ENCODE measurements at places on chromosomes 7 and 10.

DNA sequence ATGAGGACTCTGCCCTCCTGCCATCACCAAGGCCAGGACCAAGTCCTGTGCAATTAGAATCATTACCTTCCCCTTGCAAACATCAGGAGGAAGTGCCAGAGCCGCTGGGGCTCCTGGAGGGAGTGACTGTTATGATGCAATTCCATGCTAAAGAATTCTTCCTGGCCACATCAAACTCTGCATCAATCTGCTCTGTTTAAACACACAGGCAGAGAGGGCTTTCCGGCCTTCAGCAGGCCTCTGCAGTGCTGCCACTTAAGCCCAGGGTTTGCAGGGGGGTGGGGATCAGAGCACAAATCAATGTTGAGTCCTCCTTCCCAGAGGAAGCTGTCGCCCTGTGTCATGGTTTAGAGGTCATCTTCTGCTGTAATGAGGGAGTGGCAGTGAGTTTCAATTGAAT is 58.1 kb downstream of the CTBP2 start:
- no peak for DNase-seq

DNA sequence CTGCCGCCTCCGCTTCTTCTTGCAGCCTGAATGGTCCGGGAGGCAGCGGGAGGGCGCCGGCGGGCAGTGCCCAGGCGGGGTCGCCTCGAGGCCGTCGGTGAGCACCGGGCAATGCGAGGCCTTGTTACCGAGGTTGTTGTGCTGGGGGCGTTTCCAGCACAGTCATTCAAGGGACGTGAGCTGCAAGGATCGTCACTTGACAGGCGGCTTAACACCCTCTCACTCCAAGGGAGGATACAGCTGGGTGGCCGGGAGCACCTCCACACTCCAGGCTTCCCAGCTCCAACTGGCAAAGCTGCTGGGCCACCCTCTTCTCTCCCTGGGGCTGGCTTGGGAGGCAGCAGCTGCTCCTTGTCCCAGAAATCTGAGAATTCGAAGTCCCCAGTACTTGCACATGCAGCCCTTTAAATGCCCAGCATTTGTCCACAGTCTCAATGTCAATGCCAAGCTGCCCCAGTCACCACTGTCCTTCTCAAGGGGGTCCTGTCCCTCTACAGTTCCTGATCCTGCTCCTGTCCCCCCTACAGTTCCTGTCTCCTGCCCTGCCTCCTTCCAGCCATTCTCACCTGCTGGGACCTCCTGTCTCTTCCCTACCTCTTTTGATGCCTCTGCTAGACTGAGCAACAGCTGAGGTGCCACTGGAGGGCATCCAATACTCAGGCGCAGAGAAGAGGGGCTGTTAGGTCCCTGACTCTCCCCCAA is 4.4 kb upstream of the HOXA11 start:
- no peak for DNase-seq

DNA sequence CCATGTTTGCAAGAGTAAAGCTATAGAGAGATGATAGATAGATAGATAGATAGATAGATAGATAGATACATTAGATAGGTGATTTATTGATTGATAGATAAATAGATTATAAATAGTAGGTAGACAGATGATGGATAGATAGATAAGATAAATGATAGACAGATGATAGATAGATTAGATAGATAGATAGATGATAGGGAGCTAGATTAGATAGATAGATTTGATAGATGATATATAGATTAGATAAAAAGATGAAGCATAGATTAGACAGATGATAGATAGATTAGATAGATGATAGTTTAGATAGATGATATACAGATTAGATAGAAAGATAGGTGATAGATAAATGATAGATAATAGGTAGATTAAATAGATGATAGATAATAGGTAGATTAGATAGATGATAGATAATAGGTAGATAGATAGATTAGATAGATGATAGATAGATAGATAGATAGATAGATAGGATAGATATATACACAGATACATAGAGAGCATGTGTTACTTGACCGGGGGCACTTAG is 243.3 kb upstream of the FOXK1 start:
- DNase-seq: no peak

GRCh38 chr10:78913219-78914059 is 155.3 kb upstream of the ZMIZ1 start:
- no peak for DNase-seq

DNA sequence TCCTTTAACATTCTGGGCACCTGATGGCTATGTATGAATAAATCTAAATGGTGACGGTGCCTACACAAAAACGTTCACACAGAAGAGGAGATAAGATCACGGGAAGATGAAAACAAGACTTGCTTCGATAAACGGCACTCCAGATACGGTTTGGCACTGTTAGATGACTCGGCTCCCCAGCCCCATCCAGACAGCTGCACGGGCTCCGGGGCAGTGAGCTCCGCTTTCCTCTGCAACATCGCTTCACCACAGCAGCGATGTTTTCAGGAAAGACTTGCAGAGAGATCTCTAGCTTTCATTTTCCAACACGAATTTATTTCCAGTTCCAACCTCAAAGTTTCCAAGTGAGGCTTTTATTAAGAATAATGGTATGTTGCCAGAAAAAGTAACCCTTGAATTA is 132.1 kb downstream of the KLF6 start:
- DNase-seq: no peak

DNA sequence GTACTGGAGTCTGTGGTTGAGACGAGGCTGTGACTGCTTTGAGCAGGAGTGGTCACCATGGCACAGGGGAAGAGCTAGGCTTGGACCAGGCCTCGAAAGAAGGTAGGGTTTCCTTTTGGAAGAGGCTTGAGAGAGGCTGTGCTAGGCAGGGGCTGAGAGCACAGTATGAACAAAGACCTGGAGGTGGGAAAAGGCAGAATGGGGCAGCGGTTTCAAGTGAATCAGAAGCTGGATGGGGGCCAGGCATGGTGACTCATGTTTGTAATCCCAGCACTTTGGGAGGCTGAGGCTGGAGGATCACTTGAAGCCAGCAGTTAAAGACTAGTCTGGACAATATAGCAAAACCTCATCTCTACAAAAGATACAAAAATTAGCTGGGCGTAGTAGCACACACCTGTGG is 65.9 kb downstream of the CLIP2 start:
- no peak for DNase-seq

DNA sequence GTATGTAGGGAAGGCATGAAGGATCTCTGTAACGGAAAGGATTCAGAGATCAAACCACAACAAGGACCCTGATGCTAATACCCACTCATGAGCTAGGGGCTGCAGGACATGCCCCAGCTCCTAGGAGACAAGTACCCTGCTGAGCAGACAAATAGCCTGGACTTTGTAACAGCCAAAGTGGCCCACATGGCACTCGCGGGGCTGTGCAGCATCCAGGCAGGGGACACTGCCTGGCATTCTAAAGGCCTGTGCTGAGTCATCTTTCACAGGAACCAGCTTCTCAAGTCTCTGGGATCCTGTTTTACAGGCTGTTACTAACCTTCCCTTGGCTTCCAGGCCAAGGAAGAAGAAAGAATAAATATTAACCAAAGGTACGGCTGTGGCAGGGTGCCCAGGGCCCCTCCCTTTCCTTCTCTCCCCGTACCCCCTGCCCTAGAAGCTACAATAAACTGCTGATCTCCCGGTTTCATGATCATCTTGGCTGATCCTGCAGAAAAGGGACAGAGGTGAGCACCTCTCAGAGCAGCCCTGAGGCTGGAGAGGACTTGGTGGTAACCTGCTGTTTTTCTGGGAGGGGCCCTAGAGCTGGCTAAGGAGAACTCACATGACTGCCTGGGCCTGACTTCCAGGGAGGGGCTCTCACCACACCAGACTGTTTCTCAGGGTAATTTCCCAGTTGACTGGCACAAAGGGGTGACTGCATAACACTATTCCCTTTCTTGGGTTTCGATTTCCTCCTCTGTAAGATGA is 4.2 kb upstream of the RPEL1 start:
- no peak for DNase-seq

DNA sequence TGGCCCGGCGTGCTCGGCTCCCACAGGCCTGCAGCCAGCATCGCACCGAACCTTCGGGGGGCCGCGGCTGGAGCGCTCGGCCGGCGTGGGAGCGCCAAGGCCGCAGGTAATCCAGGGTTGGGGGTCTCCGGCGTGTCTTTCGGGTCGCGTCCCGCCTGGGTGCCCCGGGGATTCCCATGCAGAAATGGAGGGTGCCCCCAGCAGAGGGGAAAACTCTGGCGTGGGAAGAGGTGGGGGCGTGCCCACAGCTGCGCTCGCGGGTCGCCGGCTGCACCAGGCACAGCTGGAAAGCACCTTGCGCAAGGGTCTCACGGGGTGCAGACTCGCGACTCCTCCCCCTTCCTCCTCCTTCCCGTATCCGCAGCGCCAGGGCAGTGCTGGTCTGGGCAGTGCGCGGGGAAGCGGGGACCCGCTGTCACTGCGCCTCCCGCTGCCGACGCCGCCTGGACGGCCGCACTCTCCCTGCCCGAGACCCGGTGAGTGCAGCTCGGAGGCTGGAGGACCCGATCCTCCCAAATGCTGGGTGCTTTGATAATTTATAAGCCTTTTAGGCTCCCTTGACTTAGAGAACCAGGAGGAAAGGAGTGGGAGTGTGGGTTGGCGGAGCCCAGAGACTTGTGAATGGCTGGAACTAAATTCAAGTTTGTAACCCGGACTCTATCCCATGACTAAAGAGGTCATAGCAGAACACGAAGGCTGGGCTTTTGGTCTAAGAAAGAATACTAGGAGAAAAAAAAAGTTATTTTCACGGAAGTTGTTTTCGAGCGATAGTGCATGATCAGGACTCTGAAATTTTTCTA is 489 bp downstream of the MAP3K8 start:
- DNase-seq: no peak

GRCh38 chr7:34396437-34397064 is 261.5 kb upstream of the NPSR1 start:
- no peak for DNase-seq

DNA sequence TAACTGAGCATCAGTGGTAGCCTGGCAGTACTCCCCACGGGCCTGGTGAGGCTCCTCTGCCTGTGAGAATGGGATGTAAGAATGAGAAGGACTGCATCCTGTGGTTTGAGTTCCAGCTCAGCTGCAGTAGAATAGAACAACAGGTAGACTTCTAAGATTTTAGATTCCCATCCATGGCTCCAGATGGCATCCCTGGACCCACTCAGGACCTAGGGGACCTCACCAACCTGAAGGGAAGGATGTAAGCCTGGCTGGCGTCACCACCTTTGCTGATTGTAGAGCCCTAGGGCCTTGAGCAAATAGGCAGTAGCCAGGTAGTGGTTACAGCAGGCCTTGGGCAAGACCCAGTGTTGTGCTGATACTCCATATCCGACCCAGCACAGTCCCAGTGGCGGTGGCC is 9.6 kb upstream of the AOC1 start:
- no peak for DNase-seq

GRCh38 chr7:116097365-116098009 is 66.9 kb upstream of the TFEC start:
- DNase-seq: no peak

GRCh38 chr10:59107147-59107546 is 69.3 kb upstream of the PHYHIPL start:
- DNase-seq: no peak

GRCh38 chr10:132290631-132291030 is 17.1 kb downstream of the STK32C start:
- DNase-seq: no peak

DNA sequence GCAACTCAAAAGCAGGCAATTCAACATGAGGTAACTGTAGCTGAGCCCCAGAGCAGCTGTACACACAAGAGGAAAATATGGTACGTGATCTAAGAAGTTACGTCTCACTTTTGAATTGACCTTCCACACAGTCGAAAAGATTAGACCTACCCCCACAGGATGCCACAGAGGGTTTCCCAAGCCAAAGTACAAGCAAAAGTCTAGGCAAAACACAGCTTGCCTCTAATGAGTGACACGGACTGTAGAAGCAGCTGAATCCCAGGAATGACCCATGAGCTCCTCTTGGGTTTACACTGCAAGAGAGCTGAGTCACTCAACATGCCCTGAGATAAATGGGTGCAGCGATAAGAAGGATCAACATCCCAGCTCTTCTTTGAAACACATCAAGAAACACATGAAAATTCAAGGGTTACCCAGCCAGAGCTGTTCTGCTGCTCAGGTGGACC is 9.8 kb downstream of the CREB3L2 start:
- DNase-seq: no peak

- no peak for DNase-seq
Measured at GRCh38 chr10:119525116-119525515, 17.4 kb downstream of the RGS10 start.

DNA sequence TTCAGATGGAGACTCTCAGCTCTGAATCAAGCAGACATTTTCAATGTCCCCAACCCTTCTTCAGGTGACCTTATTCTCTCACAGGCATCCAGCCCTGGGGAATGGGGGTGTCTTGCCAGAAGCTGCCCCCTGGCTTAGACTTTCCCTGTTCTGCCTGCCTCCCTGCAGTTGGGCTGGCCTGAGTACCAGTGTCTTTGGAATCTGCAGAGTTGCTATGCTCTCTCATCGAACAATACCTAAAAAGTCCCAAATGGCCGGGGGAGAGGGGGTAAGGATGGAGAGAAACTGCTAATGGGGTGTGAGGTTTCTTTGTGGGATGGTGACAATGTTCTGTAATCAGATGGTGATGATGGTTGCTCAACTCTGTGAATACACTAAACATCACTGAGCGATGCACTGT is 20.6 kb downstream of the SLC18A2 start:
- DNase-seq: no peak

- DNase-seq: no peak
Measured at GRCh38 chr10:37125191-37125732, at the start of gene ANKRD30A. ANKRD30A (plus strand) TSS chr10:37125598; CDS start chr10:37125788, 190 bp downstream.

DNA sequence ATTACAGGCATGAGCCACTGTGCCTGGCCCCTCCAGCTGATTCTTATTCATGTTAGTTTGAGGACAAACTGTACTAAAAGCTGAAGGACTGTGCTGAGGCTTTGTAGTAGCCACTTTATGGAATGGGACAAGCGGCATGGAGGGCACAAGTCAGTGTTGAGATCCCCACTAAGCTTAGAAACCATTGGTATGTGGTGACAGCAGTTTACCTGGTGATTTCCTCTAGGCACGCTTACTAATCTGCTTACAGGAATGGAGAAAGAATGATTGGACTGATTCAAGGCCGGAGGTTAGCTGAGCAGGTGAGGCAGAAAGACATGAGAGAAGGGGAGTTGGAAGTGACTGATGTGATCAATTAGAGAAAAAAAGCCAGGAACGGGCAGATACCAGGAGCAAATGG is 3.7 kb downstream of the ZNF398 start:
- DNase-seq: no peak

DNA sequence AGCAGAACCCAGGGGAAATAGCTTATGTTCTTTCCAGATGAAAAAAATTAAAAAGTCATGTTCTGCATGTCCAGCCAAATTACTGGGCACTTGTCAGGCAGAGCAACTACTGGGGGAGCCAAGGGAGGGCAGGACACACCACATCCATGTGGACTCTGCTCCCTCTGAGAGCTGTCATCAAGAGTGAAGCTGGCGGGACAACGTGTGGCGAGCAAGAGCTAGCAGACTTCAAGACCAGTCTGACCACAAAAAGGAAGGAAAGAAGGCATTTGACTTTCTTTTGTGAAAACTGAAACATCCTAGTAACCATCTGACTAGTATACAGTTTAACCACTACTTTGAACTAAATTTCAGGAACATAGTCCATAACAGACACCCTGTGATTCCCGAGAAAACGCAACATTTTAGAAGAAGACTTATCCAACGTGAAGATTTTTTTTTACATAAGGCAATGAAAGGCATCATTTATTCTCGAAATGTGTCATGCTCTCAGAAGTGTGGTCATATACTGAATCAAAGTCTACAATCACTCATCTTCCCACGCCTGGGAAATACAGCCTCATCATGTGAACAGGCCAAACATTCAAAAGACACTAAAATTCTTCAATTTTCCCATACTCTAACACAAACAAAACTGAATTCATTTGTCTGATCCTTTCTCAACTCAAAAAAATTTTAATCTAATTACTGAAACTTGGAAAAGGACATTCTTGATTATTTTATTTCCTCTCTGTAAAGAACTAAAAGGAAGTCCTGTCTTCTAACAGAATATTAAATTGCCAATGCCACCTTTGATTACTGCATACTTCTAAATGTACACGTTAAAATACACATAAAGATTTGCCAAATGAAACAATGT is 15.5 kb downstream of the CYTH3 start:
- DNase-seq: no peak

Data from DMS 273 treated with DMSO at 0.1 percent for 48 hours (cell line).